ENCODE measurements at places on chromosomes 11 and 22. TPM values are rescaled to one million over a fixed set of nuclear protein-coding genes. Genes with fewer than 3 reads are reported as not detected.

GRCh38 chr11:76392870-76393269 lies 11.7 kb downstream of the GVQW3 start:
- DNase-seq = no peak

GRCh38 chr11:6433998-6434660 lies 6.7 kb downstream of the HPX start:
- no peak for DNase-seq

DNA sequence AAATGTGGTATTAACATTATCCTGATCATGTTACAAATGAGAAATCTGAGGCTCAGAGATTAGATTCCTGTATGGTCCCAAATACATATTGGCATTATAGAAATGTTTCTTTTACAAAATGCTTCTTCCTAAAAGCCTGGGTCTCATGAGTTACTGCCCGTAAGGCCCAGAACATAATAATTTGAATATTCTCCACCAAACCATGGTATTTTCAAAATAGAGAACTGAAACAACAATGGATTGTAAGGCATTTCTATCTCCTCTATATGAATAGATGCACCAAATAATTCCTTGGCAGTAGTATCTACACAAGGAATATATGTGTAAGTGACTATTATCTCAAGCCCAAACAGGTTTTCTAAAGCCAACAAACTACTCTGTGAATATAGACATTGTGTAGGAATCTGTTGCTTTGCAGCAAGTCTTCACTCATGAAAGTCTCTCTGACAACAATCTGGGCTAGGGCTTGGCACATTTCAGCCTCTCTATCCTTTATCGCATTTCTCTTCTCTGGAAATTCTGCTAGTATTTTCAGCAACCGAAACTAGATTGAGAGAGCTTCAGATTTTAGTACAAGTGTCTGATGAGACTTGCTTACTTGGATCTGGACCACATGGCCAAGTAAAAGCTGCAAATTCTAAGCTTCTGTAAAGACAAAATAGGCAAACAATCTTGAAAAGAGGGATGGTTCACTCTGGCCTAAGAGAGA lies 112.8 kb upstream of the ARHGAP20 start:
- DNase-seq = no peak

The P2RY6 gene
- polyA plus RNA-seq = 1.2 TPM

The NADSYN1 gene
- polyA plus RNA-seq = 64.1 TPM

DNA sequence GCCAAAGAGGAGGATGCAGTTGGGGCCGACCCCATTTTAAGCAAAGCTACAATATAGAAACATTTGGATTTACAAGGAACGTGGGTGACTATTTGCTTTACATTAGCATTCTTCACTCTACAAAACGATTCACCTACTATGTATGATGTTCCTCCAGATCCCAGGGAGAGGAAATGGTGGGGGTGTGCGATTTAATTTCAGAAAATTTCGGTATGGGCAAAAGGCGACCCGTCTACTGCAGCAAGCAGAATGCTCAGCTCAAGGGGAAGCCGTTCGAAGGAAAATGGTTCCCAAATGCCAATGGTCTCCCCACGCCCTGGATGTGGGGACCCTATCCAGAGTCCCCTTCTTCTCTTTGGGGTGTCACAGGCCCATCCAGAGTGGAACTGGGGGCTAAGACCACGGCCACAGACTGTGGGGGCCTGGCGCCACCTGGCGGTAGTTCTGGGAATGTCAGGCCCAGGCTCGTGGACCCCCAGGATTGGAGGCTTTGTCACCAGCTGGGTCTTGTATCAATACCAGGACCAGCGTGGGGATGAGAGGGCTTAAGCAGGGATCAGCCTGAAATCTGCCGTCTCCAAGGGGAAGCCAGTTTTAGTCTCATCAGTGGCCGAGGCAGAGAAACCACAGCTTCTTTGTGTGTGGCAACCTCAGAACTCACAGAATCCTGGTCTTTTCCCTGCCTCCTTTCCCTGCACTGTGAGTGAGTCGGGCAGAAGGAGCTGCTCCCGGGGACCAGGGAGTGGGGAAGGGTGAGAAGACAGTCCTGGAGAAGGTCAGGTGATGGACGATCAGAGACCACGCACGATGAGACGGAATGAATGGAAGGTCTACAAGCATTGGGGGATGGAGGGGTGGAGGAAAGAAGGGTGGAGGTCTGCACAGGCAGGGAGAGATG lies 8.4 kb downstream of the LRRC10B start:
- peak; percentile 46 for DNase-seq

DNA sequence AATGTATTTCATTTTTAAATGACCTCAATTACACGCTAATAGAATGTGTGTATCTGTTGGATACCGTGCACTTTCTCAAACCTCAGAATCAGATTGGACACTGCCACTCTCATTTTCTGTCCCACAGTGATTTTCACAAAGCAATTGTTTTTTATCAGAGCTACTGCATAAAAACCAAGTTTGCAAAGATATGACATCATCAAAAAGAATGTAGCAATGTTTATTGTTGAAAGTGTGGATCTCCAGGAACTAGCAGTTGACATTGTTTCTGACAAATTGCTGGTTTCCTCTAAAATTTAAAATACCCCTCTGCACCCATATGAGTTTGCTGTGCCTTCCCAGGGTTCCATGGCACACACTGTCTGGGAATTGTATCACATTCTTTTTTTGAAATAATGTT lies 362.7 kb upstream of the DDI1 start:
- no peak for DNase-seq

The YPEL1 gene
- polyA plus RNA-seq = 19.6 TPM
